ENCODE measurements at places on chromosomes 5 and 9. TPM values are rescaled to one million over a fixed set of nuclear protein-coding genes. Genes with fewer than 3 reads are reported as not detected.

The C9orf57 gene
- total RNA-seq: not detected

The DPM2 gene
- total RNA-seq: 8.1 TPM

The HDAC3 gene
- 52.0 TPM for total RNA-seq

The LCN1 gene
- 0.66 TPM for total RNA-seq

The CFAP90 gene
- not detected for total RNA-seq

The TMEM161B gene
- total RNA-seq: 10.4 TPM

The BHMT2 gene
- total RNA-seq: 0.09 TPM

The GLRA1 gene
- not detected for total RNA-seq

The KLF4 gene
- total RNA-seq: 3.8 TPM

The RGS3 gene
- total RNA-seq: 299 TPM

The PCAT7 gene
- not detected for total RNA-seq

The PLAA gene
- total RNA-seq: 48.0 TPM

The DIPK1B gene
- 100 TPM for total RNA-seq

The SPINK9 gene
- total RNA-seq: not detected

The SERINC5 gene
- total RNA-seq: 7.7 TPM

The KIF24 gene
- total RNA-seq: 2.4 TPM

The CAMK2A gene
- total RNA-seq: not detected

The C5orf58 gene
- total RNA-seq: not detected

The RASGEF1C gene
- not detected for total RNA-seq

The NRG2 gene
- 2.1 TPM for total RNA-seq

The ATOSB gene
- total RNA-seq: 26.4 TPM

The EIF4E1B gene
- total RNA-seq: not detected

The ZNF300 gene
- total RNA-seq: 8.5 TPM

The PRLR gene
- total RNA-seq: not detected

The GRXCR2 gene
- not detected for total RNA-seq

The GHR gene
- 0.66 TPM for total RNA-seq

The ANKS6 gene
- total RNA-seq: 8.4 TPM

The PCDHGA3 gene
- total RNA-seq: 1.9 TPM

The RIC1 gene
- total RNA-seq: 47.8 TPM

The PDZD2 gene
- total RNA-seq: 3.2 TPM

The MARCOL gene
- total RNA-seq: not detected

The PCDHA9 gene
- total RNA-seq: 0.09 TPM

The TJP2 gene
- 147 TPM for total RNA-seq

The PCDHA10 gene
- total RNA-seq: 0.56 TPM

The ABHD17B gene
- 23.9 TPM for total RNA-seq

The TEX48 gene
- not detected for total RNA-seq

The SLC46A2 gene
- total RNA-seq: not detected

The C5 gene
- total RNA-seq: 1.6 TPM

The CEP78 gene
- 17.5 TPM for total RNA-seq

The TEK gene
- total RNA-seq: 91.3 TPM

The GALNT12 gene
- 0.66 TPM for total RNA-seq

The PPP3R2 gene
- not detected for total RNA-seq

The PCDHGA11 gene
- 10.1 TPM for total RNA-seq

The WNT8A gene
- total RNA-seq: not detected

The CD180 gene
- total RNA-seq: not detected

The CCL21 gene
- total RNA-seq: not detected

The ERBIN gene
- 43.3 TPM for total RNA-seq

The BRD3 gene
- total RNA-seq: 13.9 TPM

The EHMT1 gene
- total RNA-seq: 66.8 TPM

The EPB41L4A gene
- 13.4 TPM for total RNA-seq

The PRRT1B gene
- not detected for total RNA-seq

The FGF10 gene
- total RNA-seq: not detected

The NR2F1-AS1 gene
- 17.5 TPM for total RNA-seq

The PCDHGA9 gene
- 1.6 TPM for total RNA-seq

The CMYA5 gene
- under 0.01 TPM for total RNA-seq

The TSLP gene
- total RNA-seq: 0.09 TPM

Data from endothelial cell of coronary artery (primary cell).